ENCODE measurements at places on chromosomes 6 and 20.

- H3K4me1 ChIP-seq: no peaks in the 10 kb centered on the region
- no peak for DNase-seq
- H3K4me3 ChIP-seq: no peak overlapping the region
- no peak overlapping the region for H3K27ac ChIP-seq
Observed at GRCh38 chr6:120894077-120894476, 440.2 kb downstream of the TBC1D32 start.

DNA sequence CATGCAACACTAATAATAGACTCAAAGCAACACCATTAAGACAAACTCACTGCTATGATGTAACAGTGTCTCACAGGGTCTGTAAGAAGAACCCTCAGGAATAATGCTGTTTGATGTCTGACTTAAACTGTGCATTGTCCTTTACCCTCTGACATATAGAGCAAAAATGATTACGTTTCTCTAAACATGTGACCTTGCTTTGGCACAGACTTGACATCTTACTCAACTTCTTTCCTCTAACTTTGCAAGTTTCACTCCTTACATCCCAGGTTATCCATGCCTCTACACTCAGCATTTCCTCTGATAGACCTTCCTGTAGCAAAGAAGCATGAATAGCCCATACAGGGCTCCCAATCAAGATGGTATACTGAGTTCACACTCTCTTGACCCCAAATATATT lies 252.7 kb downstream of the UST start:
- H3K4me3 ChIP-seq: no peak overlapping the region
- no peaks in the 10 kb centered on the region for H3K4me1 ChIP-seq
- DNase-seq: no peak
- peak overlapping the region; percentile 27 for H3K27ac ChIP-seq
- H3K27me3 ChIP-seq: no peaks in the 10 kb centered on the region
- no peaks in the 10 kb centered on the region for H3K36me3 ChIP-seq

GRCh38 chr6:100678027-100678426 lies 203.1 kb downstream of the ASCC3 start:
- no peaks in the 10 kb centered on the region for H3K27me3 ChIP-seq
- DNase-seq: no peak
- H3K4me3 ChIP-seq: no peak overlapping the region

GRCh38 chr6:144722154-144722737 lies 437.1 kb downstream of the UTRN start:
- H3K4me3 ChIP-seq: no peak overlapping the region
- no peak for DNase-seq
- H3K27me3 ChIP-seq: no peaks in the 10 kb centered on the region
- H3K4me1 ChIP-seq: peaks cover 5% of the 10 kb centered on the region
- no peaks in the 10 kb centered on the region for H3K36me3 ChIP-seq

DNA sequence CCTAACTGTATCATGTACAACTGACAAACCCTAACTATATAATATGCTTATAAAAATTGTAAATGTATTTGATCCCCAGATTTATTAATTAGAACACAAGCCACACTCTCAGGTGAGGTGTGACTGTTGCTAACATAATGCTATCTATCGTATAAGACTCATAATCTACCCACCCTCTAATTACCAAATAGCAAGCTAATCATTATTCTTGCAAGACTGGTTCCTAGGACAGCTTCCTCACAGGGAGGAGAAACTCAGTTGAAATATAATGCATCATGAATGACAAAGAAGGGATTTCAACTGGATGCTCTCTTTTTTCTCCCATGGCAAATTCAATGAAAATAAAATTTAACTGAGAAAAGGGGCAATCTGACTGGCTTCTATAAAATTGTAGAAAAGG lies 35.4 kb downstream of the ELOVL4 start:
- no peak overlapping the region for H3K27ac ChIP-seq
- no peak for DNase-seq
- no peaks in the 10 kb centered on the region for H3K36me3 ChIP-seq
- no peak overlapping the region for H3K4me3 ChIP-seq
- H3K4me1 ChIP-seq: no peaks in the 10 kb centered on the region

GRCh38 chr6:40986364-40986763 lies 52.7 kb downstream of the UNC5CL start:
- H3K4me3 ChIP-seq: no peak overlapping the region
- no peaks in the 10 kb centered on the region for H3K27me3 ChIP-seq
- H3K27ac ChIP-seq: no peak overlapping the region
- H3K36me3 ChIP-seq: no peaks in the 10 kb centered on the region

- no peak for DNase-seq
- no peak overlapping the region for H3K27ac ChIP-seq
- H3K4me1 ChIP-seq: no peaks in the 10 kb centered on the region
- H3K4me3 ChIP-seq: no peak overlapping the region
- no peaks in the 10 kb centered on the region for H3K27me3 ChIP-seq
Observed at GRCh38 chr6:53433261-53433950, 84.7 kb upstream of the ELOVL5 start.

Measured in spinal cord (tissue), 10 donors.